ENCODE measurements at places on chromosomes 12 and 14.

DNA sequence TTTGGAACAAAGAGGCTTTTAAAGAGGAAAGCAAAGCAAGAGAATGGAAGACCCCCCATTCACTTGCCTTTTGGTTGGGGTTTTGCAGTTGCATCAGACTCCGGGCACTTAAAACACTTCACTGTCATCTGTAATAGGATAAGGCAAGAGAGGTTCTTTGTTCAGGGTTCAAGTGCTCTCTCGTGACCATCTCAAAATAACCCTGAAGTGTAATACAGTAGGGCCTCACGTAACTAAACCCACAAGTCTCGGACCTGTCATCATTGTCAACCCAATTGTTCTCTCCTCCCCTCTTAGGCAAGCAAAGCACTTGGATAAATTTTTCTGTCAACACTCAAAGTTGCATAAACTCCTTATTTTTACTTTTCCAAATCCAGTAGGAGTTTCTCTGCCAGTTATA, 26.9 kb upstream of the MYBPC1 start:
- DNase-seq = no peak

- no peak for DNase-seq
These were observed 742 bp upstream of the MARS1 start for GRCh38 chr12:57487055-57487596.

DNA sequence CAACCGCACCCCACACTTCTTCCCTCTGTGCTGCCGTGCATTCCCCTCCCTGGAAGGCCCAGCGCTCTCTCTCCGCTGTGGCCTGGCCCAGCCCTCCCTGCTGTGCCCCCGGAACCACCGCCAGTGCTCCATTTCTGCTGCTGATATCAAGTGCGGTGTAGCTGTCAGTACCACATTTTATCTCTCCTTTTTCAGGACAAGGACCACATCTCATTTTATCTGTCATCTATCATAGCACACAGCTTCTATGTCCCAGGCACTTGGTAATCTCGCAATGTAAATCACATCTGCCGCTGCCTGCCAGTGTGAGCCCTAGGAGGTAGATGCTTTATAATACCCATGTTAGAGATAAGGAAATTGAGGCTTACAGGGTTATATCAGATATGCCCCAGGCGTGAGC, 18.3 kb downstream of the IL31 start:
- DNase-seq = no peak

- no peak for DNase-seq
These were observed 79.5 kb downstream of the PTPRB start for GRCh38 chr12:70557583-70558191.

DNA sequence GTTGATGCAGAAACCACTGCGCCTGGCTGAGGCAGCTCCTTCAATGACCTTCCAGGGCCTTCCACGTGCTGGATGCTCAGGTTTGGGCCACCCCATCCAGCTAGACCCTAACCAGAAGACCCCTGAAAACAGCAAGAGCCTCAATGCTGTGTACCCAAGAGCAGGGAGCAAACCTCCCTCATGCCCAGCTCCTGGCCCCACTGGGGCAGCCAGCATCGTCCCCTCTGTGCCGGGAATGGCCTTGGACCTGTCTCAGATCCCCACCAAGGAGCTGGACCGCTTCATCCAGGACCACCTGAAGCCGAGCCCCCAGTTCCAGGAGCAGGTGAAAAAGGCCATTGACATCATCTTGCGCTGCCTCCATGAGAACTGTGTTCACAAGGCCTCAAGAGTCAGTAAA, 10.5 kb downstream of the OAS3 start:
- no peak for DNase-seq

- DNase-seq = no peak
These were observed 400.2 kb upstream of the OR4E1 start for GRCh38 chr14:22073801-22074200.

DNA sequence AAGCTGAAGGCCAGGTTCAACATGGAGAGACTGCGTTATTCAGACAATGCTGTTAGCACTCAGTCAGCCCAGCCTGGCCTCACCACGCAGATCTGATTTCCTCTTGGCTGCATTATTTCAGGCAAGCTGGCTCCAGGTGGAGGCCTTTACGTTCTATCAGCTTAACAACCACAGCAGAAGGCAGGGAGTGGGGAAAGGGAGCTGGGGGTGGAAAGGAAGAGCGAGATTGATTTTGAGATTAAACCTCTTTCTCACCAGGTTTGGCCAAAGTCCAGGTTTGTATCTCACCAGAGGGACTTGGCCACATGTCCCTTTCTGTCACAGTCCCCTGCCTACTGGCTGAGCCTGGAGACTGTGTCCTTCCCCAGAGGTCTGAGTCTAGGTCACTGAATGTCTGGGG, 543.7 kb upstream of the TMEM132C start:
- no peak for DNase-seq

DNA sequence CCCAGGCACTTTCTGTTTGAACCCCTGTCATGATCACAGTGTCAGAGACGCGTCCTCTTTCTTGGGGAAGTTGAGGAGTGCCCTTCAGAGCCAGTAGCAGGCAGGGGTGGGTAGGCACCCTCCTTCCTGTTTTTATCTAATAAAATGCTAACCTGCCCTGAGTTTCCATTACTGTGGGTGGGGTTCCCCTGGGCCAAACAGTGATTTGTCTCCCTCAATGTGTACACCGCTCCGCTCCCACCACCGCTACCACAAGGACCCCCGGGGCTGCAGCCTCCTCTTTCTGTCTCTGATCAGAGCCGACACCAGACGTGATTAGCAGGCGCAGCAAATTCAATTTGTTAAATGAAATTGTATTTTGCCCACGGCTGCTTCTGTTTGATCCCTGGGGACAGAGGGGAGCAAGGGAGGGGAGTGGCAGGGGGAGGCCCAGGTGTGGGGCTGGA, 5.1 kb downstream of the SHMT2 start:
- no peak for DNase-seq

GRCh38 chr12:82651489-82651888, 35.2 kb upstream of the TMTC2 start:
- peak; percentile 74 for DNase-seq

- DNase-seq = no peak
These were observed 179.4 kb downstream of the CRADD start for GRCh38 chr12:93856611-93857010.

GRCh38 chr14:103626146-103626850, 2.7 kb upstream of the KLC1 start:
- DNase-seq = peak; percentile 45

GRCh38 chr14:97120204-97120603, 323.0 kb downstream of the VRK1 start:
- DNase-seq = no peak

DNA sequence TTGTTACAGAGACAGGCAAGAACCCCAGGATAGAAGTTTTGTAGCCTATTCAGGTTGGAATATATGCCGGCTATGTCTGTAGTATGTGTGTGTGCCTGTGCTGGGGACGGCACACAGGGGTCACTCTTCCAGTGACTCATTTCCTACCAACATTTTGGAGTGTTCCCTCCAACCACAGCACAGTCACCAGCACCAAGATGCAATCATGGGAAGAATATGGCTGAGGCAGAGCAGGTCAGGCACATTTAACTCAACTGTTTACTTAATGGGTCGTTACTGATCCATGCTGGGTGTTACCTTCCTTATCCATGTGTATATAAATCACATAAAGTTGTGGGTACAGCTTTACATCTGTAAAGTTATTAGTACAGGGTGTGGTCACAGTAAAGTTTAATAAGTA, 178.3 kb downstream of the PRKD1 start:
- no peak for DNase-seq

- DNase-seq = no peak
These were observed 41.6 kb upstream of the LRIG3 start for GRCh38 chr12:58961906-58962305.

DNA sequence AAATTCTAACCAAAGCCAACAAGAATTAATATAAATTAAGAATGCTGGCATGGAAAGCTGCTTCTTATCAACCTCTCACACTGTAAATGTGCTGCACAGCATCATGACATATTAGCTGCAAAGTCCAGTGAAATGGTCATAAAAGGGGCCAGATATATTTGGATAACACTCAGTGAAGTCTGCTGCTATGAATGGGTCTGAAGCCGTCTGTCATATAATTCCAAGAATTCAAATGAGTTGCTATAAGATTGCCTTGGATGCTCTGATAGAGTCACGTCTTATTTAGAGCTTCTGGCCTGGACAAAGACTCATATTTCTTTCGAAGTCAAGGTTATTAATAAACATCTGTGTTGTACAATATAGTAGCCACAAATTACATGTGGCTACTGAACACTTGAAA, 54.3 kb upstream of the OVCH1 start:
- no peak for DNase-seq

DNA sequence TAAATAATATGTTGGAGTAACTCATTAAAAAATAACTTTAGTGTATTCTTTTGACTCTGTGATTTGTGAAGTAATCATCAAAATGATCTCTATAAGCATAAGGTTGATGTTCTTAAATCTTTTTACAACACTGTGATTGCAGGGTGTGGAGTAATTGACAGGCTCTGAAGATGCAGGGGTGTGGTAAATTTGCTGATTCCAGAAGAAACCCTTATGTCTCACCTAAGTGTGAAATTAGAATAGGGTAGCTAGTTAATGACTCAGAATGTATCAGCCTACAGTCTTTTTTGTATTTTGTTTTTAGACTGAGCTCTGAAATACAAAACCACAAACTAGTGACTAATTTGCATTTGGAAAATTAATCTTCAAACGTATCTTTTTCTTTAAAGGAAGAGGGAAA, 5.9 kb downstream of the PRPF39 start:
- DNase-seq = peak; percentile 23

DNA sequence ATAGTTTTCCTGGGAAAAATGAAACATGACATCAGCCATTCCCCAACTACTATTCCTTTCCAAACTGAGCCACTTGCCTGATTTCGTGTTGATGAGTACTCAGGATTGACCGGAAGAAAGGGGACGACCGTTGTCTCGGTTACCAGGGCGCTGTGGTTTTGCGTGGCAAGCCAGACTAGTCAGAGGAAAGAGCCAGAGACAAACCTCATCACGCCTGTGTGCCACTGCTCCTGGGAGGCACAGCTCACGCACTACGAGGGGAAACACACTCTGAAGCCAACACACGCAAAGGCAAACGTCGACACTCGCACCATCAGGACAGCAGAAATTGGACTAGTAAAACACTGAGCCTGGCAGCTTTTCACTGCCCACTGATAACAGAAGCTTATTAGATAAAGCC, 35.0 kb downstream of the GIT2 start:
- no peak for DNase-seq

DNA sequence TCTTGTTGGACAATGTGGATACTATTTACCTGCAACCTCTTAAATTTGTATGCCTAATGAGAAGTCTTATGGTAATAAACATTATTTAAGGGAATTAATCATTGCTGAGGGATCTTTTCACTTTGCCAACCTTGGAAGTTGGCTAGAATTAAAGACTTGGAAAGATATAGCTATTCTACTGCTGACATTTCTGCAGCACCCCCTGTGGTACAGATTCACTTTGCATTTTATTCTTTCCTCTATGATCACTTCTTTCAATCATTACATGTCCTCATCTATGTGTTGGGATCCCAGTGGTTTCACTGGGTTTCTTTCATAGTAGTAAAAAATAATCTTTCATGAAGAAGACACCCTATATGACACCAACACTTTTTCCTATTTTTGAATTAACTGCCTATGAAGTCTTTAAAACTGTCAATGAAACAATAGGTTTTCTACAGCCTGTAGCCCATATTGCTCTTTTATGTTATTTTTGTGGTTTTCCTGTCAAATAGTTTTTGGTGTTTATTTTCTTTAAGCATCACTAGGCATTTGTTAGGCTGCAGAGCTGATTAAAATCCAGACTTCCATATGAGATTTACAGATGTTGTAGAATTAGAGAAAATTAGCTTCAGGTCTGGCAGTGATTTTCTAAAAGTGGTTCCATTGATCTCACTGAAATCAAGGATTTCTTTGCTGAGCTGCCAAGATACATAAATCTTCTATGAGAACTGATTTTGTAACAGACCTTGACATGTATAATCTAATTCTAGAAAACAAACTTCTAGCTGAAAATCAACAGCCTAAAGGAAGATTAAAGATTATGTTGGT, 256.1 kb downstream of the NAV3 start:
- DNase-seq = no peak

DNA sequence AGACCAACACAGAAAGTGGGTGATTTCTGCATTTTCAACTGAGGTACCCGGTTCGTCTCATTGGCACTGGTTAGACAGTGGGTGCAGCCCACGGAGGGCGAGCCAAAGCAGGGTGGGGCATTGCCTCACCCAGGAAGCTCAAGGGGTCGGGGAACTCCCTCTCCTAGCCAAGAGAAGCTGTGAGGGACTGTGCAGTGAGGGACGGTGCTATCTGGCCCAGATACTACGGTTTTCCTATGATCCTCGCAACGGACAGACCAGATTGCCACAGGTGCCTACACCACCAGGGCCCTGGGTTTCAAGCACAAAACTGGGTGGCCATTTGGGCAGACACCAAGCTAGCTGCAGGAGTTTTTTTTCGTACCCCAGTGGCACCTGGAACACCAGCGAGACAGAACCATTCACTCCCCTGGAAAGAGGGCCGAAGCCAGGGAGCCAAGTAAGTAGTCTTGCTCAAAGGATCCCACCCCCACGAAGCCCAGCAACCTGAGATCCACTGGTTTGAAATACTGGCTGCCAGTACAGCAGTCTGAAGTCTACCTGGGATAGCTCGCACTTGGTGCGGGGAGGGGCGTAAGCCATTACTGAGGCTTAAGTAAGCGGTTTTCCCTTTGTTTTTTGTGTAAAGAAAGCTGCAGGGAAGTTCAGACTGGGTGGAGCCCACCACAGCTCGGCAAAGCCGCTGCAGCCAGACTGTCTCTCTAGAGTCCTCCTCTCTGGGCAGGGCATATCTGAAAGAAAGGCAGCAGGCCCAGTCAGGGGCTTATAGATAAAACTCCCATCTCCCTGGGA, 25.5 kb upstream of the NAA30 start:
- no peak for DNase-seq

- DNase-seq = no peak
These were observed 28.7 kb upstream of the PLD4 start for GRCh38 chr14:104895786-104896661.

- no peak for DNase-seq
These were observed 85.5 kb downstream of the PTPRB start for GRCh38 chr12:70551731-70552130.

GRCh38 chr12:2215709-2216560, 163.1 kb downstream of the CACNA1C start:
- peak; percentile 91 for DNase-seq

GRCh38 chr12:113479590-113480335, 8.1 kb upstream of the LHX5 start:
- no peak for DNase-seq

- DNase-seq = no peak
These were observed 9.3 kb downstream of the KRAS start for GRCh38 chr12:25241167-25242020.

- DNase-seq = no peak
These were observed 25.1 kb upstream of the ANO2 start for GRCh38 chr12:5969974-5970690.

GRCh38 chr12:92143258-92143657, 2.4 kb downstream of the BTG1 start:
- DNase-seq = no peak
